A673 (cell line): ENCODE measurements at places on chromosomes 11 and 22. TPM values are rescaled to one million over a fixed set of nuclear protein-coding genes. Genes with fewer than 3 reads are reported as not detected.
A peak's percentile ranks its signal among the peaks of the same experiment; 100 is the strongest.

DNA sequence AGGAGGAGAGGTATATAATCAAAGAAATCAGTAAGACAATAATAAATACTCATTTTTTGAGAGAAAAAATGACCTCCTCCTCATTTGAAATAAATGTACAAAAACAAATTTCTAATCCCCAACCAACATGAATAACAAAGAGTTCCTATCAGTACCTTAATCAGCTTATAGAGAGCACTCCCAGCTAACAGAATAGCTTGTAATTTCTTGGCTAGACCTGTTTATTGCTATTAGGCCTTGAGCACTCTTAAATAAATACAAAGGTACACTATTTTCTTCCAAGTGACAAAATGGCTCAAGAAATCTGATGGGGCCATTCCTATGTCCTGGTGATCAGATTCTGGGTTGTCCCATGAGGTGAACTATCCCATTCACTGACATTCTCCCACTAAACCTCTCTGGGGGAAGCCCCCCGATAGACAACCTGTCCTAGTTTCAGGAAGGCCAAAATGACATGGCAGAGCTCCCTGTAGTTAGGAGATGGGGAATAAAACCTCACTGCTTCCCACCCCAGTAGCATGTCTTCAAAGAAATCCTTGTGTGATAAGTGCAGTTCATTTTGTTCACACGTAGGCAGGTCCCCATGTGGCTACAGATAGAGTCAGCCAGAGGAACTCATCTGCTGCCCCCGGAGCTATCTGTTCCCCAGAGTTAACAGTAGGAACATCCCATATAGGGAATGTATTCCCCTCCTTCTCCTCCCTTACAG, 385.7 kb downstream of the SOX6 start:
- no peak for DNase-seq

GRCh38 chr11:36037031-36037430, 93.2 kb downstream of the LDLRAD3 start:
- no peak for DNase-seq

The MPEG1 gene
- not detected in 2 replicates for total RNA-seq

The LRRC74B gene
- total RNA-seq: not detected in 2 replicates

DNA sequence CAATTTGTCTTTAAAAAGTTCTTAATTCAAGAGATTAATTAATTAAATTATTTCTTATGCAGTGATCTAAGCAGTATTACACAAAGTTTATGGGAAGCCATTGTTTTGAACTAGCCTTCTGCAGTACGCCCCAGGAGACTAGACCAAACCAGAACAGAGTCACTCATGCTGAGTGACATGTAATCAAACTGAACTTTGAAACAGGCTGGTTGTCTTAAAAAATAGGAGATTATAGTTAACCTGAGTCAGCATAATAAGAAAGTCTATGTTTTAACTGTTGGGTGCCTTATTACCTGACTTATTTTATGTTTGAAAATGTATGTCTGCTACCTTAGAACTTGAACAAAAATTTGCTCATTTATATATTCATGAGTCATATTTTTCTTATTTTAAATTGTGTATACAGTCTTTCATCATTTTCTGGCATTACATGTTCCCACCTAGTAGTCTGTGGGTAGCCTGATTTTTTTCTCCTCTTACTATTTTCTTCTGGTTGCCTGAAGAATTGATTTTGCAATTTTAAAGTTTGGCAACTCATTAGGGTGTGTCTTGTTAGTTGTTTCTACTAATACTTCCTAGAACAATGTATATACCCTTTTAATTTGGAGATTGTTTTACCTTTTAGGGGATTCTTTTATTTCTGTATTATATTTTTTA, 161.4 kb downstream of the AASDHPPT start:
- no peak for DNase-seq

GRCh38 chr11:7450836-7451235, 34.5 kb upstream of the OLFML1 start:
- no peak for DNase-seq

- DNase-seq: no peak
Measured at GRCh38 chr22:49811020-49811791, 16.5 kb downstream of the BRD1 start.

DNA sequence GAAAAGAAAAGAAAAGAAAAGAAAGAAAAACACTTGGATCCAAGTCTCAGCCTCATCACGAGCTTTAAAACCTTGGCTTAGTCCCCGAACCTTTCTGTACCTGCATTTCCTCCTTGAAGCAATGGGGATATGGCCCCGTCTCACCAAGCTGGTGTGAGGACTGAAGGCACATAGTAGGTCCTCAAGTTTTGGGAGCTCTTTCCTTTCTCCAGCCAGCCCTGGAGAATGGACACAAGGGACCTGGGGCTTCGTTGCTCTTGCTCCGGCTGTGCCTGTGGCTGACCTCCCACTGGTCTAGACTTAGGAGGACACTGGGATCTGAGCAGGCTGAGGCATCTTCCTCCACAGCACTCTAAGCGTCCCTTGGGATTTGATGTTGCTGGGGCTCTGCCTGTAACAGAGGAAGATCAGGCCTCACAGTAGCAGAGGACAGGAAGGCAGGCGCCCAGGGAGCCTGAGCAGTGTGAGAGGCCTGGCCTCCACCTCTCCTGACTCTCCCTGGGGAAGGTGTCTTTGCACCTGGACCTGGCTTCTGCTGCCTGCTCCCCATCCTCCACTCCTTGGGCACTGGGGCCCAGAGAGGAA, 32.8 kb downstream of the KCNC1 start:
- DNase-seq: peak; percentile 53

DNA sequence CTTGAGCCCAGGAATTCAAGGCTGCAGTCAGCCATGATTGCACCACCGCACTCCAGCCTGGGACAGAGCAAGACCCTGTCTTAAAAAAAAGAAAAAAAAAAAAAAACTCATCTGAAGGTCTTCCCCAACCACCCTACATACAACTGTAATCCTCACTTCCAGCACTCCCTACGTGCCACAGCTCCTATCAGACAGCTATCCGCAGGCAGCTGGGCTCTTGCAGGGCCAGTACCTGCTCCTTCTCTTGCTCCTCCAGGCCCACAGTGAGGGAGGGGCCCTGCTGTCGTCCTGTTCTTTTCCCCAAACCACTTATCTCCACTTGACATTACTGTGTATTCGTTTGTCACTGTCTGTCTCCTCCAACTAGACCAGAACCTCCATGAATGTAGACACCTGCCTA, 156.1 kb upstream of the NECTIN1 start:
- no peak for DNase-seq

- DNase-seq: no peak
Measured at GRCh38 chr11:6646071-6646470, 9.5 kb downstream of the DCHS1 start.

The NPAS4 gene
- not detected in 2 replicates for total RNA-seq

The ZBTB16 gene
- total RNA-seq: 12.0 and 14.1 TPM in 2 replicates

The ANKK1 gene
- total RNA-seq: 0.39 and 0.43 TPM in 2 replicates

- no peak for DNase-seq
Measured at GRCh38 chr11:103844327-103845215, 191.9 kb upstream of the DDI1 start.

GRCh38 chr11:62182147-62182891, 7.7 kb upstream of the SCGB1D1 start:
- DNase-seq: no peak

DNA sequence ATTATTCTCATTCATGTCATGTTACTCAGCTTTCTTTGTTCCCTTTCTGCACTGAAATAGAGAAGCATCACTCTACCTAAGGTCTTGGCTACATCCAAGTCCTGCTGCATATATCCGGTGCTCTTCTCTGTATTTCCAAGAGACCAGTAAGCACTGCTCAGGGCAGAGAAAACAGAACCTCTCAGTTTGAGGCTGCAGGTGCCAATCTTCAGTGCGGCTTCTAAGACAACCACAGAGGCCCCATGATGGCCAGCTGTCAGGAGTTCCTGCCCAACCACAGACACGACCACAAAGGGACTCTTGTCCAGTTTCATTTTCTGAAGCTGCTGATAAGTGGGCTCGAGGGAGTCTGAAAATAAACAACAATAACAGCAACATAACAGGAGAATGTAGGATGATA, 378.4 kb upstream of the PITPNB start:
- no peak for DNase-seq

The KREMEN1 gene
- total RNA-seq: 4.2 and 9.6 TPM in 2 replicates

The ALKBH8 gene
- total RNA-seq: 13.6 and 17.0 TPM in 2 replicates

DNA sequence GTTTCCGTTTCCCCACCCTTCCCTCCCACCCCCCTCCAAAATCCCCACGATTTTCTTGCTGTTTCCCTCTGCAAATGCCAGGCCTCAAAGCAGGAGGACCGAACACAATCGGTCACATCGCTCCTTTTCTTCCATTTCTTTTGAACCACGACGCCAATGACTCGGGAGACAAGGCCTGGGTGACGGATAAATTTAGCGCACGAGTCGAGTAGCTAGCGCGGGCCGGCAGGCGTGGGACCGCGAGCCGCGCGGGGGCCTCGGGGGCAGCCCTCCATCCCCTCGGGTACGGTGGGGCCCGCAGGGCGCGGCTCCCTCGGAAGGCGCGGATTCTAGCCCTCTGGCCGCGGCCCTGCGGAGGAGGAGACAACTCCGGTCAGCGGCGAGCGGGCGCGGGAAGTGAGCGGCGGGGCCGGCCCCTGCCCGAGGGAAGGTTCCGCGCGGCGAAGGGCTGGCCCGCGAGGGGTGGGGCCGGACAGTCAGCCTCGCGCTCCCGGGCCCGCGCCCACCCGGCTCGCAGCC, 414 bp downstream of the JOSD1 start:
- no peak for DNase-seq

DNA sequence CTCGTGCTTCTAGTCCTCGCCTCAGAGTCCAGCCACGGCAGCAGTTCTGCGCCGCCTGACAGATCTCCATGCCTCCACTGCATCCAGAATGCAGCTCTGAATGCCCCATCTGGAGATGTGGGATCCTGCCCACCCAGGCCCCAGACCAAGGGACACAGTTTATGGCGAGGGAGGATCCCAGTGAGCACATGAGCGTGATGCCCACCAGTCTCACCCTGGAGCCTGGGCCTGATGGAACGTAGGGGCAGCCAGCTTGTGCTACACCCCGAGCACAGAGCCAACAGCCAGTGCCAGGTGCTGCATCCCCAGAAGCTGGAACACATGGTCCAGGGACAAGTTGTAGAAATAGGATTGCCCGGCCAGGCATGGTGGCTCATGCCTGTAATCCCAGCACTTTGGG, 10.4 kb downstream of the IGLL1 start:
- DNase-seq: no peak

GRCh38 chr11:36092314-36093030, 148.6 kb downstream of the LDLRAD3 start:
- DNase-seq: no peak

The ENTHD1 gene
- not detected in 2 replicates for total RNA-seq

- no peak for DNase-seq
Measured at GRCh38 chr22:37750596-37751162, 53.8 kb downstream of the TRIOBP start.

GRCh38 chr22:49598338-49598737, 229.3 kb downstream of the BRD1 start:
- no peak for DNase-seq

The PDE3B gene
- 3.8 and 4.8 TPM in 2 replicates for total RNA-seq

The ELFN2 gene
- total RNA-seq: not detected in 2 replicates

GRCh38 chr11:47189100-47189834, 3.0 kb upstream of the PACSIN3 start:
- peak; percentile 45 for DNase-seq

GRCh38 chr11:35618497-35619115, 346 bp downstream of the FJX1 start:
- DNase-seq: no peak

DNA sequence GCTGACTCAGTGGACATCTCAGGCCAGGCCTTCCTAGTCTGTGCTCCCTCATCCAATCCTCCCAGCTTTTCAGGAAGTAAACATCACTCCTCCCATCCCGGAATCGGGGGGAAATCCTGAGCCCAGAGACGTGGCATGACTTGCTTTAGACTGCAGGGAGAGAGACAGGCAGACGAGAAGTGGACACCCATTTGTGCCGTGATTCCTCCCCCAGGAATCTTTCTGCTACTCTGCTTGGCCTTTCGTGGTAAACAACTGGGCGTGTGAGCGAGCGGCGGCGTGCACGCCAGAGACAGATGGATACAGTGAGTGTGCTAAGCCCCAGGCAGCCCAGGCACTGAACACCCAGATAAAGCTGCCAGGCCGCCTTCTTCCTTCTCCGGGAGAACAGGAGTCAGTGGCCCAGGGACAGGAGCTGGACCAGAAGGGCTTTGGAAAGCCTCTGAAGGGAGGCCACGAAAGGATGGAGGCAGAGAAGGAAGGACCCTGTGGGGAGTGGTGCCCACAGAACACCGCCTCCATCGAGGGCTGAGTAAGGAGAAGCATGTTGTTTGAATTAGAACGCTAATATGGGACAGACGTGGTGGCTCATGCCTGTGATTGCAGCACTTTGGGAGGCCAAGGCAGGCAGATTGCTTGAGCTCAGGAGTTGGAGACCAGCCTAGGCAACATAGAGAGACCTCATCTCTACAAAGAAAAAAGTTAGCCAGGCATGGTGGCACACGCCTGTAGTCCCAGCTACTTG, 53.0 kb upstream of the PRR5 start:
- DNase-seq: no peak

The CCDC73 gene
- total RNA-seq: not detected in 2 replicates

DNA sequence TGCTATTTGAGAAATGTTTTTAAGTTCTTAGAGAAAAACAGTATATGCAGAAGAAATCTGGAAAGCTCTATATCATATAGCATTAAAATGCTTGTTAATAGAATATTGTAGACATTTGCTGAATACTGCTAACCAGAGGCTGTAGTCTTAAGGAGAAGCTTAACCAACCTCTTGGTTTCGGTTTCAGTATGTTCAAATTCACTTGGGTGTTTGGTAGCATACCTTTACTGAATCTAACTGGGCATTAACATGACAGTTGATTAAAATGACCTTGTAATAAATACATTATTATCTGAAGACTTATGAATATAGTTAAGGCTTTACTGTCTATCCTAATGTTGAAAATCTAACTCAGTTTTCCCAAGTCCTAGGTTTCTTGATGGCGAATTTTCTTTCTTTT, 5.4 kb downstream of the PCF11 start:
- DNase-seq: no peak

DNA sequence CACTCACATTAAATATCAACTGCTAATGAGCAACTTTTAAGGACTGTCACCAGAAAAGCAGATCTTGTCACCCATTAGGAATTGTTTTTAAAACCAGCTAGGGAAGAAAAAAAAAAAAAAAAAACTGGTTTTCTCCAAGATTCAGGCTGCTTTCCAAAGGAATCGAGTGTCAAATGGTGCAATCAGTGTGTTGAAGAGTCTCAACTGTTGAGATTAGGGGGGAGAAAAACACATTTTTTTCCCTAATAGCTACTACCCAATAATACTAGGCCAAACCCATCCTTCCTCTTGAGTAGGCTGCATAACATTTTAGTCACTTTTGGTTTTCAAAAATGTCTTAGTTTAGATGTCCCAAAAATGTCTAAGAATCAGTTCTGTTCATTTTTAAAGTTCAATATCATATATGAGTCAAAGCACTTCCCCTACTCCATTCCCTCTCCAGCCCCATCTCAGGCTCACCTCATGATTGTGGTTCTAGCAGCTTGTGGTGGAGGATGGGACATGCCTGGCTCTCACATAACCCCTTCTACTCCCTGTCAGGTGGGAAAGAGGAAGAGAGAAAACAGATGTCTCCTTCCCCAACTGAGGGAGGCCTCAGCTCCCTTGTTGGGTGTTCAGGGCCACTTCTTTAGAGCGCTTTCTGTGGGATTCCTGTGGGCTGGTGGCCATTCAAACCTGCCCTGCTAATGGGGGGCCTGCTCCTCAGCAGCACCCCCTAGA, 193.6 kb downstream of the CWF19L2 start:
- no peak for DNase-seq

The FGF19 gene
- 0.69 TPM in 1 of 2 replicates, not detected in the other for total RNA-seq

GRCh38 chr22:38043151-38044039, 13.8 kb upstream of the PICK1 start:
- DNase-seq: no peak
